ENCODE measurements at places on chromosomes 2 and 18. TPM values are rescaled to one million over a fixed set of nuclear protein-coding genes. Genes with fewer than 3 reads are reported as not detected.

GRCh38 chr2:224837558-224837957 is 121.4 kb upstream of the CCDC195 start:
- DNase-seq: no peak

GRCh38 chr2:11387843-11388242 is 43.4 kb upstream of the ROCK2 start:
- DNase-seq: no peak

DNA sequence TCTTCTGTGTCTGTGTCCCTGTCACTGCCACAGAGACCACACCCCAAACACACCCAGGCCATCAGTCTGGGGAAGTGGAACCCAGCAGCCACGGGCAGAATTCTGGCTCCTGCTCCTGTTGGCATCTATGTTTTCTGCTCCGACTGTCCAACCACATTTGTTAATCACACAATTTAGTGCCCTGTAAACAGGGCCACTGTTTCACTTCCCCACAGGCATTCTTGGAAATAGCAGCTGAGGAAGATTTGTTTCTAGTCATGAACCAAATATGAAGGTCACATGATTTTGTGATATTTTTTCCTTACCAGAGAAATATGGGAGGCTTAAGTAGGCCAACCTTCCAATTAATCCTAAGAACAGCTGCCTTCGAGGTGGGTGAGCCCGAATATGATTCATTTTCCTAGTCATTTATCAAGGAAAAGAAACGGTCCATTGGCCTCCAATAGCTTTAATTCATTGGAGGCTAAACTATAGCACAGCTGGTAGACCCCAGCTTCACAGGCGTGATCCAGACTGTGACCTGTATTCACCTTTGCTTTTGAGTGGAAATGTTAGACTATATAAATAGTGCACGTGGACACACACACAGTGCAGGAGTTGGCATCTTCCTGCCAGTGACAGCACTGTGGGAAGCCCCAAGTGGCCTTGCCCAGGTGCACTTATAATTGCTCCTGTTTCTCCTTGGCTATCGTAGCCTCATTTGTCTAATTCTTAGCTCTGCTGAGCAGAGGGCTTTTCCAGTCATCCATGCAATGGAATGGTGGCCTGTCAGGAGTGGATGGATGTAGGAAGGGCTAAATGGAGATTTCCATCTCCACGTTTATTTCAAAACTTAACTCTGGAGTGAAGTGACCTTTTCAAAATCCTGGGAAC is 267.9 kb downstream of the LPIN1 start:
- DNase-seq: no peak

- DNase-seq: no peak
These were observed 260.4 kb upstream of the SP5 start for GRCh38 chr2:170454471-170455372.

- no peak for DNase-seq
These were observed 18.7 kb downstream of the MERTK start for GRCh38 chr2:111917106-111917505.

Gene PID1
- 5.3 TPM for total RNA-seq

DNA sequence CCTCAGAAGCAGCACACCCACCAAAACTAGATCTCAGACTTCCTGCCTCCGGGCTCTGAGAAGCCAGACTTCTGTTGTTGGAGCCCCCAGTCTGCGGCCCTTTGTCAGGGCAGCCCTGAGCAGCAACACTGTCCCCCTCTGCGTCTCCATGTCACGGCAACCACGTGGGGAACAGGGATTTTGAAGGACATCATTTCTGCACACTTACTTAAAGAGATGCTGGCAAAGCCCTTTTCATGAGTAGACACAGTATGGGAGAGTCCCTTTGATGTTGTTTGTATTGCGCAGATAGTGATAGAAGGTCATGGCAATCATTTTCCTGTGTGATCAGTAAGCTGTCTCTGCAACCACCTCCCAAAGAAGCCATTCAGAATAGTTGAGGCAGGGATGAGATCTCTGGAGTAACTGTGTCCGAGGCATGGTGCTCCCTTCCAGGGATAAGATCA is 69.1 kb upstream of the ID2 start:
- DNase-seq: no peak

GRCh38 chr2:240931319-240931949 is 25.3 kb downstream of the CROCC2 start:
- DNase-seq: no peak

DNA sequence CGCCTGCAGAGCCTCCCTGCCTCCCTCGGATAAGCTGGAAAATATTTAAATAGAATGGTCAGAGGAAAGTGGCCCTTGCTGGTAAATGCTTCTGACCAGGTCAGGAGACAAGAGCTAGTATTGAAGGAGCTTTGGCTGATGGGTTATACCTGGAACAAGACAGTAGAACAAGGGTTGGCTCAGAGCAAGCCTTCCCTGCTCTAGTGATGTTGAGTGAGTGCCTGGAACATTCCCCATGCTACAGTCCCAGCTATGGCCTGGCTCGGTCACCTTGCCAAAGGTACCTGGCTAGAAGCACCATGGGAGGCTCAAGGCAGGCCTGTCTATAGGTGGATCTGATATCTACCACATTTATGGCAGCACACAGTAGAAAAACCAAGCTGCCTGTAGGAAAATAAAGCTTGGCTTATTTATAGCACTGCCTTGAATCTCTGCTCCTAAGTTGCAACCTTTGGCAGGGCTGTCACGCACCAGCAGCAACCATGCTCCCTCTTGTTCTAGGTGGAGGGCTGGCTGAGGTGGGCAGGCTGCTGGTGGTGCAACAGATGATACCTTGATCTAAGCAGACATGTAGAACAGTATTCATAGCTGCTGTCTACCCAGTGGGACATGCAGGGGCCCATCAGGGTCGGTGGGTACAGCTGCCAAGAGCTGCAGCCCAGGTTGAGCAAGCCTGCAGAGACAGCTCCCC is 66.7 kb upstream of the BCL2L11 start:
- DNase-seq: no peak

GRCh38 chr2:70304498-70304897 is 2.6 kb upstream of the FAM136A start:
- DNase-seq: no peak

Gene C1GALT1C1L
- 0.49 TPM for total RNA-seq

DNA sequence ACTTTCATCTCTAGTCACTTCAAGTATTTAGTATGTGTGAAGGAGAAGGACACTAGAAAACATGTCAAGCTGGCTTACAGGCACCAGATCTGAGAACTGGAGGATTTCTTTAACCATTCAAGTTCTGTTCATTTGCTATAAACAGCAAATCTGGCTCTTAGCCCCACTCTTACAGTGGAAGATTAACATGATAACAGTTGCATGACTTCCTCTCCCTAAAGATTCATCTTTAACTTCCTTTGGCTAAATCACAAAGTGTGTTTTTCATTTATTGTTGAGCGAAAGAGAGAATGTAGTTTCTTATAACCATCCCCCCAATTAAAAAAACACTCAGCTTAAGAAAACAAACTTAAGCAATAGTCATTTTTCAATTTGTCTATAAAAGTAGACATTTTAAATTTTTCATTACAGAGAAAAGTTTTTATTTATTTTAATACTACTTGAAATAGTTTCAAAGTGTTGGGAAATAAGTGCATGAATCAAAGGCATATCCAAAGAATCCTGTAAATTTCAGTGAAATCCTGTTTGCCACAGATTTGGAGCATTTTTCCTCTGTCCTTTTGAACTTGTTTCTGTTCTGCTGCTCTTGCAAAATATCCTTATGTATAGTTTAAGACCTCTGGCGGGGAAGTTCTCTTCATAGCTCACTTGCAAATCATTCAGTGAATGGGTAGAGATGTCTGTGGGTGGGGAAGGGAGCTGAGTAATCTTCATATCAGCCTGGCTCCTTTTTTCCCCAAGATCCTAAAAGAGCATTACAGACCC is 241.0 kb upstream of the RBBP8 start:
- no peak for DNase-seq

Gene ITGB6
- not detected for total RNA-seq

- no peak for DNase-seq
These were observed 120.9 kb upstream of the PKDCC start for GRCh38 chr2:41926614-41927580.

GRCh38 chr18:68417826-68418225 is 297.1 kb downstream of the TMX3 start:
- no peak for DNase-seq

Gene HS1BP3
- total RNA-seq: 23.8 TPM

GRCh38 chr2:233400341-233400740 is 46.0 kb downstream of the DGKD start:
- DNase-seq: no peak

DNA sequence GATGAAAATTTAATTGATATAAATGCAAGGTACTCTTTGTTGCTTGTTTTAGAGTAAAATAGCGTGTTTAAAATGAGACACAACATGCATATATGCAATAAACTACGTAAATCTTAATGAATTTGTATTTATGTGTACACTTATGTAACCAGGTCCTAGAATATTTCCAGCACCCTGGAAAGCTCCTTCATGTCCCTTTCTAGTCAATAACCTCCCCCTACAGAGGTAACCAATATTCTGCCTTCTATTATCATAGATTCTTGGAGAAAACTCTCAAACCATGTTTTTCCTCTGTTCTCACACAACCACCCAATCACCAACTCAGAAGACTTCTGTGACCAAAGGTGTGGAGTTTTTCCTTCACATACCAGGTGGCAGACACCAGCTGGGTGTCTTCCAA is 79.6 kb upstream of the THUMPD2 start:
- DNase-seq: no peak

DNA sequence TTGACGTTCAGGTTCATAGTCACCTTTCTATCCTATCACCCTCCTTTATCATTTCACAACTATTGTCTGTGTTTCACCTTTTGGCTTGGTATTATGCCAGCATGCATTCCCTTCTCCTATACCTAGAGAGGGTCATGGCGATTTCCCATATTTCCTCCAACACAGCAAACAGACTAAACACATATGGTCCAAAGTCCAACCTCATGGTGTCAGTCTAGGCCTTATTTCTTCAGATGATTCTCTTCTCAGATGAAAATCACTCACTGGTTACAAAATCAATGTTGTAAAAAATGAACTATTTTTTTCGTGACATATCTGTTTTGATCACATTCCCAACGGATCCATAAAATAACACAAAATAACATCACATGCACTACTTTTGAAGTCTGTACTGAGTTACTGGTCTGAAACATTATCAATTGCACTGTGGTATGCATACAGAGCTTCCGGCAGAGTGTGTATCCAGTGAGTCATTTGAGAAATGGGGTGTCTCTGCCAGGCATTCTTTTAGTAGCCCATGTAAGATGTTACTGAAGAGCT is 204.8 kb upstream of the GALNT5 start:
- no peak for DNase-seq

DNA sequence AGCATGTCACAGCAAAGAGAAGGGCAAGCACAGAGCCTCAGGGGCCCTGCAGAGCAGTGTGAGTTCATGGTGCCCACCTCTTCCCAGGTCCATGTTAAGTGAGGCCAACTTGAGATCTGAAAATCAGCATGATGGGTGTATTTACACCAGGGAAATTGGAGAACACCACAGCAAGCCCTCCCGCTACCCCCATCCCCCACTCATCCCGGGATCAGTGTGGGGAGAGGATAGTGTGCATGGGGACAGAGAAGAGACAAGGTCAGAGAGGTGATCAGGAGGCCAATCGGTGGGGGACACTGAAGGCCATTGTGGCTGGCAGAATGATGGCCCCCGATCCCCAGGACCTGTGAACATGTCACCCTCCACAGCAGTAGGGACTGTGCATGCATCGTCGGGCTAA is 54.7 kb downstream of the PTGR3 start:
- DNase-seq: no peak

- no peak for DNase-seq
These were observed 35.6 kb downstream of the EHBP1 start for GRCh38 chr2:62741127-62741526.

Gene LRRTM1
- 3.8 TPM for total RNA-seq

GRCh38 chr2:136168720-136169119 is 50.8 kb upstream of the CXCR4 start:
- DNase-seq: no peak

Gene UGT1A5
- total RNA-seq: not detected

Gene REG3A
- not detected for total RNA-seq

Gene MYO7B
- total RNA-seq: 0.29 TPM

GRCh38 chr2:10544252-10544651 is 96.1 kb upstream of the ODC1 start:
- DNase-seq: no peak

Gene DSG4
- total RNA-seq: not detected

DNA sequence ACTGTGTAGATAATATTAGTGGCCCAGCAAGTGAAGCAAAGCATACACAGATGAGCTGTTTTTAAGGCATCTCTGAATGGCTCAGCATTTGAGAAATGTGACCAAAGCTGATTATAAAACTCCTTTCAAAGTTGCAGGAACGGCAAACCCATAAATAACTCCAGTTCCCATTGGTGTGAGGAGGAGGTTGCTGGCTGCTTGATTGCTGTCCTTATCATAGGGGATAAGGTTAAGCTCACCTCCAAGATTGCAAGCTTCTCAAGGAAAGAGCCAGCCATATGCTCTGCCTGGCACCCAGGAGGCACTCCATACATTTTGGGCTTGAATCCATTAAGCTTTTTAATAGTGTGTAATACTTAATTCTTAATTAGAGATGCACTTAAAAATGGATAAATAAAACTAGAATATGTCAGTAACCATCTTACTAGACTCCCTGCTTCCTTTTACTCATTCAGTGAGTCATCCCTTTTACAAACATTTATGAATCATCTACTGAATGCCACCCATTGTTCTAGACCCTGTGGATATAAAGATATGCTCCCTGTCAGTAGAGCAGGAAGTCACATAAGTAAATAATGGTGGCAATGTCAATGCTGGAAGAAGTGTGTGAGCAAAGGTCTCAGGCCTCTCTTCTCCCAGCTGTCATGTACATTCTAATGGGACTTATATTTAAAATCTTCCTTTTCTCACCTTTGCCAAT is 99.3 kb downstream of the SPATS2L start:
- no peak for DNase-seq

DNA sequence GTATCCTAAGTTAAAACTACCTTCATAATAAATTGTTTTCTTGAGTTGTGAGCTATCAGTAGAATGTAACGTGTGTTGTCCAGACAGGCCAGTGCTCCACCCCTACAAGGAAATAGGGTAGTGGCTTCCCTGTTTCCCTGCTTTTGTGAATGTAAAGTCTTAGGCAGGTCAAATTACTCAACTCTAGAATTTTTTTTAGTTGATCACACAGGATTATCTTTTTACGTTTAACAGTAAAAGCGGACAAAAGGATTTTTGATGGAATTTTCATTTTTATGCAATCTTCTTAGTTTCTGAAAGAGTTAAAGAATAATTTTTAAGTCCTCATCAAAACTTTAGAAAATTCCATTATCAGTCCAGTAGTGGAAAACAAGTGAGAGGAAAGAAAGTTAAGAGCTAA is 38.2 kb downstream of the GPD2 start:
- no peak for DNase-seq
